ENCODE measurements at places on chromosomes 4 and X.

DNA sequence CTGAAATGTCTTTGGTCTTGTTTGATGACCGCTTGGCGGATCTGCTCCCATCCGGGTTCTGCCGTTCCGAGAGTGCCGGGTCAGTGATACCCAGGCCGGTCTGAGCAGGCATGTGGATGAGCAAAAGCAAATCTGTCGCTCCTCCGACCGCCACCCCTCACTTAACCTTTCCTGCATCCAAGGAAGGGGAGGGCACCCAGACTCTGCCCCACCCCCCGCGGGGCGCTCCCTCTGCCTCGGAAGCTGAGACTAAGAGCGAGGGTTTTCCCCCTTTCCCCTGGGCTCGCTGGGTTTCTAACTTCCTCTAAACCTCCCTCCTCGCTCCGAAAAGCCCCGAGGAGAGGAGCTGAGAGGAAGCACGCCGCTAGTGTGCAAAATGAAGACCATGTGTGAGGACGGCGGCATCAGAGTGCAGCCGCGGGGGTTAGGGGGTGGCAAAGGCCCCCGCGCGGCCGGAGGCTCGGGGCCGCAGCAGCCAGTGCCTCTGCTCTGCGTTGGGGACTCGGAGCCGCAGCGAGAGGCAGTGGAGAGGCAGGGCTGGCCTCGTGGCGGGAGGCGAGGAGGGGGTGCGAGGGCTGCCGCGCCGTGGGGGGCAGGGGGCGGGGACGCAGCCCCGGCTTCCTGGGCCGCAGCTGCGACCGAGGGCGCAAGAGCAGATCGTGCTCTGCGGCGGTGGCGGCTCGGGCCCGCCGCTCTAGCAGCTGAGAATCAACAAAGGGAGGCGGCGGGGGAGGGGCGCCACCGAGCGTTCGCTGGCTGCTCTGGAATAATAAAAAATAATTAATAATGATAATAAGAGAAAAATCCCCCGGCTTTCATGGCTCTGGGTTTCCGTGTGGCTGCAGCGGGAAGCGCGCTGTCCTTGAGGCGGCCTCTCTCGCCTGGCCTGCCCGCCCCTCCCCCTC, 55.8 kb upstream of the BCOR start:
- DNase-seq = no peak

DNA sequence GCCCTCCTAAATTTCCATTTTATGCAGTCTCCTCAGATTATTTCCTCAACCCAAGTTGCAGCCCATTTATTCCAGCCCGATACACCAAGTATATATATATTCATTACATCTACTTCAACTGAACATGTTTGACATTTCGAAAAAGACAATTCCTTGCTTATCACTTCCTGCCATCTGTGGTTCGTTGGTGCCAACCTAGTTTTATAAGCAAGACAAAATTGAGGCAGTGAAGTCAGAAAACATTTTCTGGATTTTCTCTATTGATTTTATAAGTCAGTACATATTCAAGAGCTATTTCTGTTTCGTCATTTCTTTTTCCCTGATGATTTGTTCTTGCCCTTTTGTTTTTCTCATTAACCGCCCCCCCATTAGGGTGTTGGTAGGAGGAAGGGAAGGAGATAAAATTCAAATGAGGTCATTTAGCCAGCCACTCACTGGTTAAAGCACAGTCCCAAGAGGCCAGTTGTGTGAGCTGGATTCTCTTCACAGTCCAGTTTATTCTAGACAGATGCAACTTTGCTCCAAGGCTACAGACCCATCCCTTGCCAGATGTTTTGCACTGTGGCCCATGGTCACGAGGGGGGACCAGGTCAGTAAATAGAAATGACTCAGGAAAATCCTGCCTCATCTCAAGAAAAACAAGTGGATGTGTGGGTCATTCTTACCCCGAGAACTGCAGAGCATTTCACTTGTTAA, 20.3 kb upstream of the VEGFD start:
- no peak for DNase-seq

- DNase-seq = no peak
Measured at GRCh38 chrX:136822337-136823095, 41.8 kb upstream of the ARHGEF6 start.

DNA sequence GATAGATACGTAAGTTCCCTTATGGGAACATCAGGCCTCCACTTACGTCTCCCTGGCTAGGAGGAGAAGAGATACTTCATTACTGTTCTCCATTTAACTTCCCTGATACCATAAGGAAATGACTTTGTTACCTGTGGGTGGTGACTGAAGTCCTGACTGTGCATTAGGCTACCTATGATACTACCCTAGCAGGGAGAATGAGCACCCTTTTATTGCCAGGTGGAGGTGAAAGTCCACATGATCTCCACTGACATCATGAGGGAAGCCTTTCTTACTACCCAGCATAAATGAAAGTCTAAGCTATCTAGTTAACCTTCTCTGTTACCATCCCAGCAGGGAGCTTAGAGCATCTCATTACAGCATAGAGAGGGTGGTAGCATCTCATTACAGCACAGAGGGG, 24.4 kb upstream of the LAMTOR3 start:
- DNase-seq = no peak

GRCh38 chr4:2875556-2875955, 31.9 kb downstream of the ADD1 start:
- DNase-seq = no peak

GRCh38 chrX:112644713-112645112, 35.0 kb downstream of the LHFPL1 start:
- DNase-seq = no peak

DNA sequence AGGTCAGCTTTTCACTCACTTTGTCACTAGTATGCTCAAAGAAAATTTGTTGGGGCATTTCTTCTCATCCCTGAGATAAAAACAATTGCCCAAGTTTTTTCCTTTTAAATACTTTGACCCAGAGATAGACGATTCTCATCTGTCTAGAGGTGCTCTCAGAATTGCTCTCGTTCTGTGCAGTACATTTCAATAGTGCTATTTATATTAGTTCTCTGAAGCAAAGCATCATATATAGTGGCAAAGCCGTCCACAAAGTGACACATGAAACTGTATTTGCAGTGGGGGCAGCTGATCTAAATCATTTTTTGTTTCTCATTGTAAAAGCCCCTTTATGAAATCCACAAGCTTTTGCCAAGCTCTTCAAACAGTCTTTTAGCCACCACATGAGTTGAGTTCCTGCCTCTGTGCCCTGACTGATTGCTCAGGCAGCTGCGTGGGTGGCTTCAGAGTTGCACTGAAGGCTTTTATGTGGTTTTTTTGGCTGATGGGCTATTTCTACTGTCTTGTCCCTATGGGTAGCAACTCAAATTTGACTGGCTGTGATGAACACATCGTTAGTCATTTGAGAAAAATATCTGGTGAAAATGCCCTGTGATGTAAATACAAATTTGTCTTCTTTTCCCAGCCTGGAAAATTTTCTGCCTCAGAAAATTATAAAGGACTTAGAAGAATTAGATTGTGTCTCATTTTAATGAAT, 119.1 kb upstream of the OTUD4 start:
- no peak for DNase-seq

GRCh38 chr4:155639704-155640523, 26.7 kb upstream of the GUCY1A1 start:
- no peak for DNase-seq

DNA sequence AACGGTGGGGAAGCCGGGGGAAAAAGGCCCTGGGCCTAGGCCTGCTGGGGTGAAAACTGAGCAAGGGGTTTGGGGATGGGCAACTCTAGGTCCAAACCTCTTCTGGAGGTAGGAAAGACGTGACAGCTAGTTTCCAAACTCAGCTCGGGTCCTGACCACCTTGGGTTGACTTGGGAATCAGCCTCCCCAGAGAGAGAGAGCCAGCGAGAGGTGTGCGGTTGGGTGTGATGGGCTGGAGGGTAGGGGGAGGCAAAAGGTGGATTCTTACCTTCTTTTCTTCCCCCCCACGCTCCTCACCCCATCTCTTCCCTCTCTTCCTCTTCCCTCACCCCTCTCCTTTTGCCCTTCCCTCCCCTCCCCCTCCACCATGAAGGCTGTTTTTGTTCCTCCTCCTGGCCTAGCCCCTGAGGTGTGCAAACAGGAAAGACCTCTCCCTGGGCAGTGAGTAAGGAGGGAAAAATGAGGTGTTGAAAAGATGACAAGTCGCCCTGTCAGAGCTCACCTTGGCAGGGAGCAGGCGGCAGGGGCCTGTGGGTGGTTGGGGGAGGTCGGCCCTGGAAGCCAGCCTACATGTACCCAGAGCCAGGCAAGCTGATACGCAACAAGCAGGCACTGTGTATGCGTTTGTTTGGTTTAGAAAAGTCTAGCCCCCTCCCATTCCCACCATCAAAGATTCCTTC, 14.8 kb downstream of the PJA1 start:
- no peak for DNase-seq

DNA sequence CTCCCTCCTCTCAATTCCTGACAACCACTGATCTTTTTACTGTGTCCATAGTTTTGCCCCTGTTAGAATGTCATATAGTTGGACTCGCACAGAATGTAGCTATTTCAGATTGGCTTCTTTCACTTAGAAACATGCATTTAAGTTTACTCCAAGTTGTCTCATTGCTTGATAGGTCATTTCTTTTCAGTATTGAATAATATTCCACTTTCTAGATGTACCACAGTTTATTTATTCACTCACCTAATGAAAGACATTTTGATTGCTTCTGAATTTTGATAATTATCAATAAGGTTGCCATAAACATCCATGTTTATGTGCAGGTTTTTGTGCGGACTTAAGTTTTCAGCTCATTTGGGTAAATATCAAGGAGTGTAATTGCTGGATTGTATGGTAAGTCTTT, 38.5 kb downstream of the SLC9B1 start:
- DNase-seq = no peak

All from NCI-H1436 (cell line).